ENCODE measurements at places on chromosomes 13 and 19.
A peak's percentile ranks its signal among the peaks of the same experiment; 100 is the strongest.

GRCh38 chr19:29292562-29292961 is 79.6 kb upstream of the UQCRFS1 start:
- no peak for DNase-seq

- DNase-seq: no peak
Observed at GRCh38 chr19:11721681-11722080, 17.1 kb downstream of the ZNF823 start.

GRCh38 chr19:18109341-18109732 is 11.8 kb downstream of the MAST3 start:
- no peak for DNase-seq

DNA sequence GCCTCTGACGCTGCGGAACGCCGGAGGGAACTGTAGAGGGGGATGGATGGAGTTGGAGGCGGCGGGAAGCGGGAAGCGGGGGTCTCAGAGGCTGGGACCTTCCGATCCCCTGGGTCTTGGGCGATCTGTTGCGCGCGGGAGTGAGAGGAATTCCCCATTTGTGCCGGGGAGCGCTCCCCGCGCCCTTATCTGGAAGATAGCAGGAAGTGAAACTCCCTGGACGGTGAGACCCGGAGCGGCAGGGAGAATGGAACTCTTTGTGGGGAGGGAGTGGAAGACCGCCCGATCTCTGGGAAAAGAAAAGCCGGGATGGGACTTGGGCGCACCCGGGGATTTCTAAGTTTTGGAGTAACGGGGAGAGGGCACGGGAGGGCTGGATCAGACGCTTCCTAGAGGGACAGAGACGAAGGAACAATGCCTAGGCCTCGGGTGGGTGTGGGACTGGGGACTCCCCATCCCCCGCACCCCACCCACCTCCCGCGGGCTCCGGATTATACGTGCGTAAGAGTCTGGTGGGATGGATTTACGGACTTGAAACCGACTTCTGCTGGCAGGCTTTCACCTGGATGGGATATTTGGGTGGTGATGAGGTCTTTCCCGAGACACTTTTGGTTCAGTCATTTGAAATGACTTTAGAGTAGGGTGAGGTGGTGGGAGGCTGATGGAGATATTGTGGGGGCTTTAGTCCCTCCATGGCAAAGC is 495 bp downstream of the LSR start:
- no peak for DNase-seq

- DNase-seq: no peak
Observed at GRCh38 chr19:53892981-53893325, 11.0 kb downstream of the PRKCG start.

DNA sequence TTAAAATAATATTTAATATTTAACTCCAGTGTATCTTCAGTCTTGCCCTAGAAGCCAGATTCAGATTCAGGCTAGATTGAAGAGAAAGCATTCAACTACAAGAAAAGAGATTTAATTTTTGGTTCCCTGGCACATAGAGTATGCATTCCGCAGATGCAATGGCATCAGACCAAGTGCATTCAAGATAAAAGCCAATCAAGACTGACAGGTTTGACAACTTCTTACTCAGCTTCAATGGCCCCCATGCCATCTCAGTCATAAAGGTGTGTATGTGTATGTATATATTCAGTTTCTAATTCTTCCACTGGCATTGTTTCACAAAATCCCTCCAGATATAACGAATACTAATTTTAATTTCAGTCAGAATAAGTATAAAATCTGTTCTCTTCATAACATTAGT is 650.8 kb upstream of the GPC6 start:
- no peak for DNase-seq

DNA sequence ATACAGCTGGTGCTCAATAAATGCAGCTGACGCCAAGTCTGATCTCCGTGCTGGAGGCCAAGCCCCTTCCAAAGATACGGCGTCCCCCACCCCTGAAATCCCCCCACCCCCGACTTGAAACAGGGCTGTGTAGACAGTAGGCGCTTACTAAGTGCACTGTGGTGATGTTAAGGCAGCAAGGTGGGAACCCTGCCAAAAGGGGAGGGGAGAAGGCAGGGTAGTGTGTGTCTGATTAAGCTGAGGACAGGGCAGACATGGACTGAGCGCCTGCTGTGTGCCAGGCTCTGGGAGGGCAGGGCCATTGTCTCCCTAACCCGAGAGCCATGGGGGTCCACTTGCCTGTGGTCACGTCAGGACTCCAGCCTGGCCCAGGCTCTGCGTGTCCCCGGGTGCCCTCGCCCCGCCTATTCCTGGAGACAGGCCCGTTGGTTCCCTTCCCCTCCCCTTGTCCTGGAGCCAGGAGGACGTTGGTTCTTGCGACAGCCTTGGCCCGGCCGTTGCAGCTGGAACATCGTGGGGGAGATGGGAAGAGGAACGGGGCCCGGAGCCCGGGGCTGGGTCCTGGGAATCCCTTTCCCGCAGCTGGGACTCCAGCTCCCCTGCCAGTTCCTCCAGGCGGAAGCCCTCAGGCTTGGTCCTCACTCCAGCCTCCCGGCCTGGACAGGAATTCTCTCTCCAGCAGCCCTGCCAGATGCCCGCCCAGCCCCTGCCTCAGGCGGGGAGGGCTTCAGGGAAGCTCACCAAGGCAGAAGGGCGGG is 1.7 kb upstream of the ELANE start:
- no peak for DNase-seq

- DNase-seq: peak; percentile 76
Observed at GRCh38 chr19:43519436-43520088, 7.4 kb downstream of the ETHE1 start.

DNA sequence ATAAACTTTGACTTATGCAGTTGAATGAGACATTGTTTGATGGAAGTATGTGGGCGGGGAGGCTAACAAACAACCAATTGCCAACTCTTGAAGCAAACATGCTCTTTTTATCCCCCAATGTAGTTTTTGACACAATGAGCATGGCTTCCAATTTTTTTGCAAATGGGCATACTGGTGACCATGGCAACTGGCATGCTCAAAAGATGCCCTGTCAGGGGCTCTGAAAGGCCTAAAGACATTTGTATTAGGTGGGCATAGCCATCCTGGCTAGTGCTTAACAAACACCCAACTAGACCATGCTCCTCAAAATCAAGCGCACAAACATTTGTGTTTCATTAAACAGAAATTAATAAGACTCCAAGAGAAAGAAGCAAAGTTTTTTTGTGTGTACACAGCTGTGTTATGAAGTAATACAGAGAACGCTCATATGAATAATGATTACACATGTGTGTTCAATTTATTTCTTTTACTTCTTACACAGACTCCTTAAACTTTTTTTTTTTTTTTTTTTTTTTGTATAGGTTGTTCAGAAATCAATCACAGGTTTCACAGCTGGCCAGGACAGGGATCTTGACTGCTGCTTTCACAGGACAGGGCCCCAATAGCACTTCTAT is 95.6 kb downstream of the DLEU7 start:
- no peak for DNase-seq

DNA sequence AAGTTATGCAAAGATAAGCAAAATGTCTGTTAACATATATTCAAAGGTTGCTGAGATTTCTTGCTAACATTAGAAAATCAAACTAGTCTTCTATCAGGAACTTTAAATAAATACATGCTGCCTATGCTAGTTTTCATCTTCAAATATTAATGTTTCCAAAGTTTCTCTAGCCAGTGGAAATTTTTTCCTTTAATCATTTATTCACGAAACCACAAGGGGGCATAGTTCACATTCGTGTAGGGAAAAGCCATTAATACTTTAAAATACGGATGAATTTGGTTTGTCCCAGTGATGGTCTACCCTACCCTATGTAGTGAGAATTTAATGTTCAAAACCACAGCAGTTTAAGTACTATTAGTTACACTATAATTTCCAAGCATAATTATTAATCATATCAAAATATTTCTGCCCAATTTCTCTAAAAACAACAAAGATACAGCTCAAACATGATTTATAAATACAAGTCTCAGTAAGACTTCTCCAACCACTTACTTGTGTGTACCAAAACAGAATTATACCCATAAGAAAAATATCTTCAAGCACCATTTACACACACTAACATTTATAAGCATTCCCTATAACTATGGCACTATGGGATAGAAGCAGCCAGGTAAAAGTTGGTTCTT is 16.2 kb downstream of the NUFIP1 start:
- no peak for DNase-seq

- DNase-seq: no peak
Observed at GRCh38 chr19:3281026-3281425, 56.6 kb downstream of the CELF5 start.

DNA sequence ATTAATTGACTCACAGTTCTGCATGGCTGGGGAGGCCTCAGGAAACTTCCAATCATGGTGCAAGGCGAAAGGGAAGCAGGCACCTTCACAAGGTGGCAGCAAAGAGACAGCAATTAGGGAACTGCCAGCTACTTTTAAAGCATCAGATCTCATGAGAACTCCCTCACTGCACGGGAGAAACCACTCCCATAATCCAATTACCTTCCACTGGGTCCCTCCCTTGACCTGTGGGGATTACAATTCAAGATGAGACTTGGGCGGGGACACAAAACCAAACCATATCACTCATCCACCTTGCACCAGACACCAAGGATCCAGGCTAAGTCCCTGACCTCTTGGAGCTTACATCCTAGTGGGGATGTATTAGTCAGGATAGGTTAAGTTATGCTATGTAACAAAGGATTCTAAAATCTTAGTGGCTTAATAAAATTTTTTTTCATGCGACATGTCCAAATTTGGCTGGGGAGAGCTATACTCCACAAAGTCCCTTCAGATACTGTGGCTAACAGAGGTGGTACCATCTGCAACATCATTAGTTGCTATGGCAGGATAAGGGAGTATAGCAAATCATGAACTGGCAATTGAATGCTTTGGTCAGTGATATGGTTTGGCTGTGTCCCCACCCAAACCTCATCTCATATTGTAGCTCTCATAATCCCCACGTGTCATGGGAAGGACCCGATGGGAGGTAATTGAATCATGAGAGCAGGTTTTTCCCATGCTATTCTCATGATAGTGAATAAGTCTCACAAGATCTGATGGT is 8.3 kb upstream of the FAM187B start:
- DNase-seq: no peak

DNA sequence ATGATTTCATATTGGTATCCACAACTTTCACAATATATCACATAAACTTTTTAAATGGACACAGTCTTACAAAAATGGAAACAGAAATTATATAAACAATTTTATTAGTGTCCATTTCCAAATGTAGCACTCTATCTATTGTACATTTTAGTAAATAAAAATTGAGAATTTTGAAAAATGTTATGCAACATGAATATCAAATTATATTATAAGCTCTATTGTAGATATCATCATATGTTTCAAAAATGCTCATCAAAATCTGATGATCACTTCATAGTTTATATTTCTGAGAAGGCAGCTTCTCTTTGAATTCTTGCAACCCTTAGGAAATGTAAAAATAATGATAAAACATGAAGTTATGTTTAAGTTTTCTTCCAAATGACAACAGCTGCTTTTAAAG is 1928.6 kb downstream of the PCDH9 start:
- no peak for DNase-seq

DNA sequence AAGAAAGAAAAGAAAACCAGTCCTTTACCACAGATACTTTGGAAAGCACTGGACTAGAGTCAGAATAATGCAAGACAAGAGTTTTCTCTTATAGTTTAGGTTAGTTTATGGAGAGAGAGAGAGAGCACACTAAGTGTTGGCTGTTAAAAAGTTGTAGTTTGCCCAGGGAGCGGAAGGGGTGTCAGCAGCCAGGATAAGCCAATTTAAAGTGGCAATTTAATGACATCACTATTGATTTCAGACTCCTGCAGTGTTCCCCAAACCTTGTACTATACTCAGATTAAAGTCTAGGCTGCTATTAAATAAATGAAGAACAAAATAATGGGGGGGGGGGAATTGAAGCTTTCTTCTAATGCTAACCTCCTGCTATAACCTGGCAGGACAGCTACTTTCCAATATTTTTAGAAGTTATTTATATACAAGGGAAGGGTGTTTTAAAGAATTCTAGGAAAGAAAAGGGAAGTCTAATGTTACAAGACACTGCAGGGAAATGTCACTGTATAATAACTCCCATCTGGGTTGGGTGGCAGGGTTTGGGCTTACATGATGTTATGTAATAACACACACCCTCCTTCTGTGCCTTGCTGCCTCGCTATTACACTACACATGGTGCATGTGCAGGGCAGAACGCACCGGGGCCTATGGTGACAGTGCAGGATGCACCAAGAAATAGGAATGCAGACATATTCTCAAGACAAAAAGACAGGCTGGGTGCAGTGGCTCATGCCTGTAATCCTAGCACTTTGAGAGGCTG is 19.9 kb downstream of the TPT1 start:
- no peak for DNase-seq

- DNase-seq: no peak
Observed at GRCh38 chr19:15181394-15181793, 19.4 kb downstream of the NOTCH3 start.

DNA sequence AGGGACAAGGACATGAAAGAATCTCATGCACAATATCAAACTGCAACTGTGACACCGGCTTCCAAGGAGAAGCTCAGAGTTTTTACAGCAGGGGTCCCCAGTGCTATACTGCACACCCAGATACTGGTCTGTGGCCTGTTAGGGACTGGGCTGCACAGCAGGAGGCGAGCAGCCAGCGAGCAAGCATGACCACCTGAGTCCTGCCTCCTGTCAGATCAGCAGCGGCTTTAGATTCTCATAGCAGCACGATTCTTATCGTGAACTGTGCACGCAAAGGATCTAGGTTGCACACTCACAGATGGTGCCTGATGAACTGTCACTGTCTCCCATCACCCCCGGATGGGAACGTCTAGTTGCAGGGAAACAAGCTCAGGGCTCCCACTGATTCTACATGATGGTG is 13.1 kb upstream of the CD22 start:
- no peak for DNase-seq

DNA sequence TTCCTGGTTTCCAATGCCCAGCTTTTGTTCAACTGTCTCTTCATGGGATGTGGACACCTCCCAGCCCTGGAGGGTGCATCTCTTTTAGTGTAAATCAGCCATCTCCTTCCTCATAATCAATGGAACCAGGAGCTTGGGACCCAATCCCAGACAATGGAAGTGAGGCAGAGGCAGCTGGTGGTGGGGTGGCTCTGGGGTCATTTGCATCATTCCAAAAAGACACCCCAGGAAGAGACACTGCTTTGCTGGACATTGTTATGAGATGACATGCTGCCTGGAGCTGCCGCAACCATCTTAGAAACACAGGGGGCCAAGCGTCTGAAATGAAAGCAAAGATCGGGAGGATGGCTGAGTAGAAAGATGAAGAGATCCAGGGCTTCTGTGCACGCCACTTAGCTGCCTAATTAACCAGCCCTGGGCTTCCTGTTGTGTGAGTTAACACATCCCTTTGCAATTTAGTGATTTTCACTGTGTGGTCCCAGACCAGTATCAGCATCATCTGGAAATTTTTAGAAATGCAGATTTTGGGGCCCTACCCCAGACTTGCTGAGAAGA is 36.1 kb downstream of the IRS2 start:
- no peak for DNase-seq

- DNase-seq: no peak
Observed at GRCh38 chr13:73877399-73877798, 256.8 kb downstream of the KLF12 start.

All from T-helper 2 cell (primary cell).